ENCODE measurements at places on chromosomes 1 and 21.

DNA sequence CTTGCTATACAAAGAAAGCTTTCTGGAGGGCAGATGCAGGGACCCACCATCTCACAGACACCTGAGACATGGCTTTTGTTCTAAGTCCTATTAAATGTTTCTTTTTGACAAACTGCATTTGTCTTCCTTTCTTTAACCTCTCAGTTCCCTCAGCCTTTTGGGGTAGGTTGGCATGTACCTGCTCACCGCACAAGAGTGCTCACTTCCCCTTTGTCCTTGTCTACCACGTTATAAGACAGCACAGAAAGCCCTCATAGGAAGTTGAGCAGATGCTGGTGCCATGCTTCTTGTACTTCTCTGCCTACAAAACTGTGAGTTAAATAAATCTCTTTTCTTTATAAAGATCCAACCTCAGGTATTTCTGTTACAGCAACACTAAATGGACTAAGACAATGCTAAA is 31.9 kb upstream of the RGS21 start:
- no peak for DNase-seq

- DNase-seq: no peak
Observed at GRCh38 chr1:173328961-173329360, 121.8 kb upstream of the TNFSF4 start.

DNA sequence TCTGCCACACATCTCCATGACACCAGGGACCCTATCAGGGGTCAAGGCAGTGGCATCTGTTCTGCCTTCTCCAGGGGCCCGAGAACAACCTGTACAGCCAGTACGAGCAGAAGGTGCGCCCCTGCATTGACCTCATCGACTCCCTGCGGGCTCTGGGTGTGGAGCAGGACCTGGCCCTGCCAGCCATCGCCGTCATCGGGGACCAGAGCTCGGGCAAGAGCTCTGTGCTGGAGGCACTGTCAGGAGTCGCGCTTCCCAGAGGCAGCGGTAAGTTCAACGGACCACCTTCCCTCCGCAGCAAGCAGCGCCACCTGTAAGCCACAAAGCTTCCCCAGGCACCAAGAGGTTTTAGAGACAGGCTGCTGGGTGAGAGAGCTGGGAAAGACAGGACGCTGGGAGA is 15.9 kb downstream of the MX2 start:
- DNase-seq: no peak

DNA sequence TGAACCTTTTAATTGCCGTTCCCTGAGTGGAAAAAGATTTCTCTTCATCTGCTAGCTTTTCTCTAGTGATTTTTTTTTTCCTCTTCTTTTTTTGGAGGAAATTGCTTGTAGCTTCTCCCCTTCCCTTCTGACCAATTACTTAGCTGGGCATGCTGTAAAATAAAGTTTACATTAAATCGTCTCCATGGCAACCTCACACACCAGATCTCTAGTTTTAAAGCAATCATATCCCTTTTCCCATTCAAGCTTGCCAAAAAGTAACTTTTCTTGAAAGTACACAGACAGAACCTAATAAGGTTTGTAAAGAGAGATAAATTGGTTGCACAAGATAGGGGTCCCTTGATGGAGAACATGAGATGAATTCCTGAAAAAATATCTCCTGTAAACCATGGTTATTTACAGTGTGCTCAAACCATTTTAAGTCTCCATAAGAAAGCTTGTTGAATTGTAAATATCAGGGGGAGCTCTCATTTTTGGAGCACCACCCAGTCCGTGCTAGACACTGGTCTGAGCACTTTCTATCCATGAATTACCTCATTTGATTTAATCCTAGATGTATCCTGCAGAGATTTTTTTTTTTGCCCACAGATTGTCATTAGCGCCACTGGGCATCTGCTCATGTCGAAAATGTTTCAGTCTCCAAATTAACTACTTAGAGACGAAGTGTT is 32.6 kb upstream of the HTR1D start:
- peak; percentile 20 for DNase-seq

DNA sequence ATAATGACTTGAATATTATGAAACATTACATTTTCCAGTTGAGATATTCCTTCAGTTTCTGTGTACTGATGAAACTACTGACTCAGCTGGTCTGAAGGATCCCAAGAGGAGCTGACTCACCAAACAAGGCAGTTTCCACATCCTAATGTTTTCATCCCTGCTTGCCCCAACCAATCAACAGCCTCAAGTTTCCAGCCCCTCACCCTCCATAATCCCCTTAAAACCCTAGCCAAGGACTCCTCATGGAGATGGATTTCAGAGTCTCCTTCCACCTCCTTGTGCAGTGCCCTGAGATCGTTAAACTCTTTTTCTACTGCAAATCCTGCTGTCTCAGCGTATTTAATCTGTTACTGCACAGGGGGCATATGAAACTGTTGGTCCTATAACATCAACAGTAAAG is 83.1 kb upstream of the HAO2 start:
- peak; percentile 87 for DNase-seq

DNA sequence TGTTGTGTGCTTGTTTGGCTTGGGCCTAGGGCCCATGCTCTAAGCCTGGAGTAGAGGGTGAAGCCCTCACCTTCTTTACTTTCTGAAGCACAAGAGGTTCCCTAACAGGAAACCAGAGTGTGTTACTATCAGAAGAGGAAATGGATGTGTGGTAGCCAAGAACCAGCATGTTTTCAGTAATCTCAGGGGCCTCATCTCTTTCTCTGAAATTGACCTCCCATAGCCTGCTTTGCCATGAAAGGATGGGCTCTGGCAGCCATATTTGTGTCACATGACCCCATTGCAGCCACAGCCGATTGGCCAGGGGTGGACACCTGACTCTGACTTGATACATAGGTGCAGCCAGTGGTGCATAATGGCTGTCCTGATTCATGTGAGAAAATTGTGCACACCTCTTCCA is 18.6 kb downstream of the A3GALT2 start:
- DNase-seq: no peak

- no peak for DNase-seq
Observed at GRCh38 chr1:70220517-70221237, 503 bp upstream of the SRSF11 start.

- DNase-seq: no peak
Observed at GRCh38 chr1:4146614-4147013, 246.5 kb upstream of the C1orf174 start.

DNA sequence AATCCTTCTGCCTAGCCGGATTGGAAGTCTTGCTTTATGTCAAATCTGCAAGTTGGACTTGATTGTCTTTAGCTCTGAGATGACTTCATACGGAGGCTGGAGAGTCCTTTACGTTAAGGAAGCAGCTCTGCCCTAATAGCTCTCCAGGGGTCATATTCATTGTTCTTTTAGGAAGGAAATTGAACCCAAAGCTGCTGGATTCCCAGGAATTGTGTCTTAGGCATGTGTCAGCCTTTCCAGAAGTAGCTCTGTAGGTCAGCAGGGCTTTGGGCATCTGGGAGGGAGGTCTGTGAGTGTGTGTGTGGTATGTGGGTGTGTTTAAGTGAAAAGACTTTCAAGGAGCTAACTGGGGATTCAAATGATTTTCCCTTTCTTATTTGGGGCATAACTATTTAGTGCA is 82.4 kb downstream of the ABCA4 start:
- no peak for DNase-seq

DNA sequence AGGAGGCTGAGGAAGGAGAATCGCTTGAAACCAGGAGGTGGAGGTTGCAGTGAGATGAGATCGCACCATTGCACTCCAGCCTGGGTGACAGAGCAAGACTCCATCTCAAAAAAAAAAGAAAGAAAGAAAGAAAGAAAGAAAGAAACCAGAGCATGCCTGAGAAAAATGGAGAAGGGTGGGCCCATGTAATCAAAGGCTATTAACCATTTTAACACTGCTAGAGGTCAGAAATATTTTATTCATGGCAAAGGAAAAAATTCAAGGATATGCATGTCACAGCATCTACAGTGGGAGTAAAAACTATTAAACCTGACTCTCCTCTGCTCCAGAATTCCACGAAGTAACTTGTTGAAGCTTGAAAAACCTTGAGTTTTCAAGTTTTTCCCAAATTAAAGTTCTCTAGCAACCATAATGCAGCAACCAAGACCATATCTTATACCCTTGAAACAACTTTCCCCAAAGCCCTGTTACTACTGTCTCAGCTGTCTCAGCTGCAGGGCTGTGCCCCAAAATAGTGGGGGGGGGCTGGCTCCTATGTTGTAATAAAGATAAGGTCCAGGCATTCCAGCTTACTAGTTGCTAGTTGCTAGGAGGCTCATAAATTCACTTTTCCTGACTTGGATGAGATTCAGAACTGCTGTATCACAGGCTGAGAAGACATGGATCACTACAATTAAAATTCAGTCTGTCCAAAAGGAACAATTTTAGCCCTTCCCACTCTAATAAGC is 112.9 kb upstream of the SOD1 start:
- DNase-seq: no peak

DNA sequence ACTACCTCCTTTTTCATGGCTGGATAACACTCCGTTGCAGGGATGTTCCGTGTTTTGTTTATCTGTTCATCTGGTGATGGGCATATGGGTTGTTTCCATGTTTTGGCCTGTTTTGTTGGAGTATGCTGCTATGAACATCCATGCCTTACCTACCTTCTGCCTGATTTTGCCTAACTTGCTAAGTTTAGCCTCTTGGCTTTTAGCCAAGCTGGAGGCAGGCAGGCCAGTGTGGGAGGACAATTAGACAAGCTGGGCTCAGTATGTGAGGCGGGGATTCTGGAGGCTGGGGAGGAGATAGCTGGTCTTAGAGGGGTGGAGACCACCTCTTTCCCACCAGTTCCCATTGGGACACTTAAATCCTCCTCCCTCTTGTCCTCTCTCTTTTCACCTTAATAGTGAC is 98.4 kb upstream of the WNT4 start:
- no peak for DNase-seq

DNA sequence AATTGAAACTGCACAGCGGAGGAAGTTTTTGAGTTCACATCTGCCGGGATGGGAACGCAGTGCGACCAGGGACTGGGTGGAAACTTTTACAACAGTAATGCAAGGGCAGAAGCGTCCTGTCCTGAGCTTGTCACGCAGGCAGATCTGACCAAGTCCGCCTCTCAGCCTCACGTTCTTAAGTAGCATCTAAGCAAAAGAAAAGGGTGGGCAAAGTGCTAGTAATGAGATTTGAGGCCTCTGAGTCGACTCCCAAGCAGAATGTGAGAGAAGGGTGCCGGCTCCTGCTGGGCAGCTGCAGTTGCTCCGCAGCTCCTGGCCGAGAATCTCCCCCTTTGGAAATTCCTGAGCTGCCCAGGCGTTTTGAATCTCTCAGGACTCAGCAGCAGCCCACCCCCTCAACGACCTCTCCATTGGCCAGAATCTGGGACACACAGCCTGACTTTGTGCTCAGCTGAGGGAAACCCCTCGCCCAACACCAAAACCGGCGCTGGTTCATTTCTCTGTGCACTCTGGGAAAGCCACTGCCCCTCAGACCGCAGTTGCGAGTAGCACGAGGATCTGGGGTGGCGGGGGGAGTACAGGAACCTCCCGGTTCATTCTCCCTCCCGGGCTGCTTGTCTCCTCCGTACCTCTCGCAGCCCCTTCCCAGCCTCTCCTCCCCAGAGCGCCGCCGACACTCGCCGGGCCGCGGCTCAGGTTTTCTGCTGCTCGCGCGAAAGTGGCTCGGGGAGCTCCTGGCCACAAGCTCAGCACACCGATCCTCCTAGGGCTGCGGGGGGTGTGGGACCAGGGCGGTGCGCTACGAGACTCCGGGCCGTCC is 913 bp upstream of the S1PR1 start:
- DNase-seq: peak; percentile 25

DNA sequence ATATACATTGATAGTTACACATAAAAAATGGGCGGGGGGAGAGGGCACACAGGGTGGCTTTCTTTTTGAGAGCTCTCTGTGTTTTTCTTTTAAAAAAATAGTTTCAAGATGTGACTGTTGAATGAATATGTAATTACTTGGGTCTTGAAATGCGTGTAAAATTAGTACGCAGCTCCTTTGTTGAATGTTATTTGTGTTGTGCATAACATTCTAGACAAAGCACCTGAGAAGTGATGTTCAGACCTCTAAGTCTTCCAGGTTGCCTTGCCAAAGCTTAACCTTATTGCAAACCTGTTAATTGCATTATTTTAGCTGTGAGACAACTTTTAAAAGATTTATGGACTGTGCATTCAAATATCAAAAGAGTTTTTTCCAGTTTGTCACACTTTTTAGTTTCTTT is 5.4 kb downstream of the PBX1 start:
- no peak for DNase-seq

- DNase-seq: no peak
Observed at GRCh38 chr1:230651235-230651634, 9.0 kb downstream of the COG2 start.

- DNase-seq: peak; percentile 64
Observed at GRCh38 chr1:151990856-151991198, 2.8 kb downstream of the S100A10 start.

DNA sequence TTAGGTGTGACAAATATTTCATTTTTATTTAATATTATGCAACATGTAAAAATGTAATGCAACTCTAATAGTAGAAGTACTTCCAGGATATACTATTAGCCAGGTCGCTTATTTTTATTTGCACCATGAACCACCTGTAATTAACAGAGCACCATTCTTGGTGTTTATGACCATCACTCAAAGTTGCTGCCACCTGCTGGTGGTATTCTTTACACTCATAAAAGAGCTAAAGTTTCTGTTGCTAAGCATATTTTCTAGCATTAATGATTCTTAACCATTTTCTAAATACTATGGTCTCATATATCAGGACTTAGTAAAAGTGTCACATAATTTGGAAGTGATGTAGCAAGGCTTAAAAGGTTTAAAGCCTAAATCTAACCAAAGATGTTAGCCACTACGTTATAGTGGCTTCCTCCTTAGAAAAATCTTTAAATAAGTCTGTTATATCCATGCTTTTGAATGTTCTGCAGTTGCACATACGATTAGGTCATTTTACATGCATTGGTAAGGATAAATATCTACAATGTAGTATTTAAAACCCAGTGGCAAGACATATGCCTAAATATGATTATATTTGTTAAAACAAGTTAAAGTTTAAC is 244.5 kb downstream of the NEGR1 start:
- DNase-seq: peak; percentile 32

GRCh38 chr1:244802041-244802440 is 33.4 kb upstream of the COX20 start:
- DNase-seq: no peak

DNA sequence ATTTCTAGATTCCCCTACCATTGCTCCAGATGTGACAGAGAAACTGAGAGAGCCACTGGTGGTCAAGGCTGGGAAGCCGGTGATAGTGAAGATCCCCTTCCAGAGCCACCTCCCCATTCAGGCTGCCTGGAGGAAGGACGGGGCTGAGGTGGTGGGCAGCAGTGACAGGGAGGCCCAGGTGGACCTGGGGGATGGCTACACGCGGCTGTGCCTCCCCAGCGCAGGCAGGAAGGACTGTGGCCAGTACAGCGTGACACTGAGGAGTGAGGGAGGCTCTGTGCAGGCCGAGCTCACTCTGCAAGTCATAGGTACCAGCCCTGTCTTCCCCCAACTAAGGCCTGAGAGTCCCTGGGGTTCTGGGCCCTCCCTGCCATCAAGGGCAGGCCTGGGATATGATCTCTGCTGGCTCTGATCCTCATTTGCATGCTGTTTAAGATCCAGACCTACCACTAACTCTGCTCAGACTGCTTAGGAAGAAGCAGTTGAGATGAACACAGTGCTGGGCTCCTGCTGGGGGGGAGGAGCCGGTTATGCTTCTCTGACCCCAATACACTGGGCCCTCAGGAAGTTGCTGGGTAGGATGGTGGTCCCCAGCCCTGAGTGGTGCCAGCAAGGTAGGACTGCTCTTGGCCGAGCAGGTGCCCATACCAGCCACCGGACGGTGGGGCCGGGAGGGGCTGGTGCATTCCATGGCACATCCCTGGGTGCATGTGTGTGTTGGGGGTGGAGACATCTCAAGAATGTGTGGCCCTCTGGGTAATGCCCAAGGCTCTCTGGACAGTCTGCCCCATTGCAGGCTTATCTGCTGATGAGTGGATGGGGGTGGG is 25.1 kb downstream of the IGFN1 start:
- no peak for DNase-seq

All from fibroblast of gingiva (primary cell).